ENCODE measurements at places on chromosomes 3 and 15. TPM values are rescaled to one million over a fixed set of nuclear protein-coding genes. Genes with fewer than 3 reads are reported as not detected.

Gene EFHB
- 0.50 TPM for total RNA-seq

DNA sequence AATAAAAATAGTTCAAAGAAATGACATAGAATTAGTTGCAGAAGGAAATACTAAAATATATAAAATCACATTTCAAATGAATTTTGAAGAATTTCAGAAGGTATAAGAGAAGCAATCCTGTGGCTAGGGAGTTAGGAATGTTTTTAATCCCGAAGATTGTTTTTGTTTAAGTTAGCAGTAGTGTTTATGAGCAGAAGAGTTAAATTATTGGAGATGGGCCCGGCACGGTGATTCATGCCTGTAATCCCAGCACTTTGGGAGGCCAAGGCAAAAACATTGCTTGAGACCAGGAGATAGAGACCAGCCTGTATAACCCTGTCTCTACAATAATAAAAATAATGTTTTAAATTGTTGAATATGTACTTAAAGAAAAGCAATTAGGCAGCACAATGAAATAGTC is 432.5 kb downstream of the MFSD1 start:
- no peak for DNase-seq

DNA sequence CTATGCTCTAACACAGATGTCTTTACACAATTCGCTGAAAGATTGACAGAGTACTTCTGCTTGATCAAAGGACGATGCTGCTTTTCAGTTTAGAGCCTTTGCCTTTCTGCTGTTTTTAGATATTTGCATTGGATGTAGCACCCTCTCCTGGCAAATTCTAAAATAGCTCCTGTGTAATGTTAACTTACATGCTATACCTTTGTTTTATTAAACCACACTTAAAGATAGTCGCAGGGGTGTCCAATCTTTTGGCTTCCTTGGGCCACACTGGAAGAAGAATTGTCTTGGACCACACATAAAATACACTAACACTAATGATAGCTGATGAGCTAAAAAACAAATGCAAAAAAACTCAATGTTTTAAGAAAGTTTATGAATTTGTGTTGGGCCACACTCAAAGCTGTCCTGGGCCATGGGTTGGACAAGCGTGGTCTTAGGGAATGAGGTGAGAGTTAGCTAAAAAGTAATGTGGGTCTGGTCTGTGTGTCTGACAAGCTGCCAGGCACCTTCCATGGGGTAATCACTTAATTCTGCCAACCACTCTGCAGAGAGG is 62.9 kb downstream of the ATG7 start:
- DNase-seq, result no peak

Gene ETV5
- total RNA-seq, result 11.5 TPM

DNA sequence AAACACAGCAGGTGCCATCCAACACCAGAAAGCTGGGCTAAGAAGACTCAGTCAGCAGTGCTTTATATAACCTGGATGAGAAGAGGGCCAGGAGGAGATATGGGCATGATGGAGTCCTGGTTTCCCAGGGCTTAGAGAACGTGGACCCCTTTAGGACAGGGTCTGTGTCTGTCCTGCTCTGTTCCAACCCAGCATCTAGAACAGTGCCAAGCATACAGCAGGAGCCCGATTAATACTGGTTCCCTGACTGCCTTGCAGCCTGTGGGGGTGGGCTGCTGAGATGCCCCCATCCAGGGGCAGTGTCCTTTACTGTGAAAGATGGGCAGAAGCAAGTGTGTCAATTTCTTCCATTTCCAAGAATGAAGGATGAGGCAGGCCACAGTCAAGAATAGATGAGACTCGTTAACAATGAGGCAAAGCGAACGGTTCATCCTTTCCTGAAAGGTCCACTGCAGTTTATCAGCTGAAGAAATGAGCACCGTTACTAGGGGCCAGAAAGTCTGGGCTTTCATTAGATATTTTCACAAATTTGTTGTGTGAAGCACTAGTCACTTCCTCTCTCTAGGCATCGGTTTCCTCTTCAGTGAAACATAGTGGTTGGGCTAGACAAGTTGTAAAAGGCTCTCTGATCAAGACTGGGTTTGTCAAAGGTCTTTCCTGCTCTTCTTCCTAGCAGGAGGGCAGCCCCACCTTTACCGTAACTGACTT is 72.0 kb upstream of the HERC1 start:
- no peak for DNase-seq

Gene GPR27
- total RNA-seq, result 4.3 TPM

DNA sequence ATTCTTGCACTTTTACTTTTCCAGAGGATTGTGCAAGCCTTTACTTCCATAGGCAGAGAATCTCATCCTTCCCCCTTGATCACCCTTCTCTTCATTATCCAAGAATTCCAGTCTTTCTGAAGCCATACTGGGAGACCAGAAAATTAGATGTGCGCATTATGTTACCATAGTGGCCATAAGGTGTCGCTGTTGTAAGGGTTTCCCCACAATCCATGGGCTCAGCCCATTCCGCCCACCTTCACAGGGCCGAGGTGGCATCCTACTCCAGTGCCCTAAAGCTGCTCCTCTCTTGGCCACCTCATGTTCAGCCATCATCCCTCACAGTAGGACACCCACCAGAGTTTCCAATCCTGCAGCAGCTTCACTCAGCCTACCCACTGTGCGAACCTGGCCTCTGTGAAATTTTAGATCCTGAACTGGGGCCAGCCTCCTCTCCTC is 35.0 kb downstream of the CTSH start:
- no peak for DNase-seq

- no peak for DNase-seq
These were observed 121.1 kb downstream of the GSK3B start for GRCh38 chr3:119973018-119973646.

Gene IGSF10
- 2.5 TPM for total RNA-seq

DNA sequence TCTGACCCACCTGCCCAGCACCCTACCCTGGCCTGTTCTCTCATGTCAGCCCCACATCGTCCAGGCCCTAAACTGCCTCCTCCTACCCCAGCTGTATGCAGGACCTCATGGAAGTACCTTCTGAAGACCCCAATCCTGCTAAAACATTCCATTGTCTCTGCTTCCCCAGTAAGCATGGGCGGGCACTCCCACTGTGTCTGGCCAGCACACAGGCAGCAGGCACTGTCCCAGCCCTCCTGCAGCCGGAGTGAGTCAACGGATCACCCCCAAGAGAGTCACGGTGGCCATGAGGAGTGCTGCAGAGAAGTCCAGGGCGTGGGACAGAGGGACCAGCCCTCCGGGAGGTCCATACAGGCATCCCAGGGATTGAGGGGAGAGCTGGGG is 36.4 kb upstream of the SLCO2A1 start:
- peak; percentile 72 for DNase-seq

DNA sequence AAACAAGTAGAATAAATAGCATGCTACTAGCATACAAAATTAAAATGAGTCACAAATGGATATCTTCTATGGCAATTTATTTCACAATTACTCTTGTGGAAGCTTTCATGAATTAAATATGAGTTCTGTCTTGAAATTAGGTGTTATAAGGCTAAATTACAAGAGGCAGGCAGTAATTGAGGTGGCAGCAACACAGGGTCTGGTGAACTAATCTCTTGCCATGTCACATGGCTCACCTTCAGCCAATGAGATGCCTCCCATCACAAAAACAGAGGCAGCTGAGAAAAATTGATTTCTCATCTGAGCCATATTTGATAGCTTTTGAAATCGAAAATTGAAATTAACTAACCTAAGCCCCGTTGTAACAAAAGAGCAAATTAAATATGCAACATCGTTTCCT is 268.8 kb downstream of the NR2F2 start:
- no peak for DNase-seq

DNA sequence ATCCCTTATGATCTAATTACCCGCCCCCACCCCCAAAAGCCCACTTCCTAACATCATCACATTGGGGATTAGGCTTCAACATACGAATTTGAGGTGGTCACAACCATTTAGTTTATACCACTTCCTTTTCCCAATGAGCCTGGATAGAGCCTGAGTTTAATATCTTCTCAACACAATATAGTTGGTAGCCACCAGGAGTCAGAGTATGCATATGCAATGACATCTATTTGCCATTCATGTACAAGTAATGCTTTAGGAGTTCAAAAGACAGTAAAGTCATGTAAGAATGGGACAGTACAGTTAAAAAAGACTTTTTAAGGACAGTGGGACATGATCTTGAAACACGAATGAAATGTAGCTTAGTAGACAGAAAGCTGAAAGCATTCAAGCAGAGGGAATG is 172.4 kb downstream of the DCLK3 start:
- no peak for DNase-seq

GRCh38 chr3:126983276-126983652 is 349 bp downstream of the PLXNA1 start:
- no peak for DNase-seq

DNA sequence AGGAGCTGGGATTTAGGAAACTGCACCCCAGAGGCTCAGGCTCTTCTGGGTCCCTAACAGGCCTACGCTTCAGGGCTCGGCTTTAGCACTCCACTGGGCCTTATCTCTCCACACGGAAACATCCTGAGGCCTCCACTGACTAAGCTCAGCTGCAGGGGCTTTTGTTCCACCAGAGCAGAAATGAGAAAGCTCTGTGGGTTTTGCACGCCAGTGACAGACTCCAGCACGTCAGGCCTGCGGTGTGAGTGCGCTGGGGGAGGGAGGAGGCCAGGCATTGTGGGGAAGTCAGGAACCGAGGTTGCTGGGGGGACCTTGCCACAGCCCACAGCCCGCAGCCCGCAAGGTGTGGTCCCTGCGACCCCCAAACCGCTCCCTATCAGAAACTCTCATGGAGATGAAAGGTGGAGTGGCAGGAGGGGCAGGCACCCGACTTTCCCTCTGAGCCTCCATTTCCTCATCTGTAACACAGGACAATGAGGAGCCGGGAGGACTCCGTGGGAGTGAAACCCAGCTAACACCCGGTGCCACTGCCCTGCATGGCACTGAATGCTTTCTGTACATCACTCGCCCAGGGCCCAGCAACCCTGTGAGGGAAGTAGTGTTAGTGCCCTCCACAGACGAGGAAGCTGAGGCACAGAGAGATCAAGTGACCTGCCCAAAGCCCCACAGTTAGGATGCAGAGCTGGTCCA is 106.5 kb downstream of the TPRA1 start:
- DNase-seq, result no peak

Gene UBP1
- 78.3 TPM for total RNA-seq

DNA sequence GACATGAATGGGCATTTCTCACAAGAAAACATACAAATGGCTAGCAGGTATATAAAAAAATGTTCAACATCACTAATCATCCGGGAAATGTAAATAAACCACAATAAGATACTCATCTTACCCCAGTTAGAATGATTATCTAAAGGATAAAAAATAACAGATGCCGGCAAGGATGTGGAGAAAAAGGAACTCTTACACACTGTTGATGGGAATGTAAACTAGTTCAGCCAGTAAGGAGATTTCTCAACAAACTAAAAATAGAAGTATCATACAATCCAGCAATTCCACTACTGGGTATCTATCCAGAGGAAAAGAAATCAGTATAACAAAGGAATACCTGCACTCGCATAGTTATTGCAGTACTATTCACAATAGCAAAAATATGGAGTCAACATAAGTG is 124.2 kb downstream of the SATB1 start:
- DNase-seq, result no peak

Gene ACTC1
- 4.7 TPM for total RNA-seq

- no peak for DNase-seq
These were observed 128.2 kb upstream of the HES1 start for GRCh38 chr3:194007592-194008337.

- no peak for DNase-seq
These were observed 2.3 kb downstream of the ITPKA start for GRCh38 chr15:41495736-41496599.

DNA sequence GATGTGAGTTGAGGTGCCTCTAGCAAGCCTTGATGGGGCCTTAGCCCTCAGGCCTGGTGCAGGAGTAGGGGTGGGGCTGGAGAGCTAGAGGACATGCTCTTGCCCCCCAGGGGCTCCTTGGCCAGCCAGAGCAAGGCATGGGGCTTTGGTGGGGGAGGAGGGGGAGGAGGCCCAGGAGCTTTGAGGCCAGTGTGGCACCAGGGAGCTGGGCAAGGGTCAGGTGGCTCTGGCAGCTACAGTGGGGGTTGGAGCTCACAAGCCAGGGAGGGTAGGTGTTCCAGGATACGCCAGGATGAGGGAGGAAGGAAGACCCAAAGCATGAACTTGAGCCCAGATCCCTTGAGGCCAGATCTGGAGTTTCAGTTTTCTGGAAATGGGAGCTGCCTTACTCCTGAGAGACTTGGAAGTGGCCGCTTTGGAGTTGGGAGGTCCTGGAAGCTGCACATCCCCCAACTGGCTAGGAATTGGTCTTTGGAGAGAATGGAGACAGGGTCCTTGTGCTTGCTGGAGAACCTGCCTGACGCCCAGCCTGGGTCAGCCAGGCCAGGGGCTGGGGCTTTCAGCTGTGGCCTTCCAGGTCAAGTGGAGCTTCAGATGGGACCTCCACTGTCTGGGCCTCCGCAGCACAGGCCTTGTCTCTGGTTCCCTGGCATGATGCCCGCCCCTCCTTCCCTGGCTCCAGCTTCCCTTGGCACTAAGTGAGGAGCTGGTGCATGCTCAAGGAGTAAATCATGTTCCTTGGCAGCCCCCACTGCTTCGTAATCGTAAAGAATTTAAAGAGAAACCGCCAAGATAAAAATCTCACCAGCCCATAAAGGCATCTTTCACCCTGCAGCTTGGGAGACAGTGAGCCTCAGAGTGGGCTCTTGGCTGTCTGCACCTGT is 8.7 kb downstream of the SEMA3F start:
- DNase-seq, result no peak

- no peak for DNase-seq
These were observed 159.1 kb upstream of the CTDSPL start for GRCh38 chr3:37702478-37703154.

GRCh38 chr3:187063286-187064121 is 75.8 kb downstream of the RPL39L start:
- peak; percentile 60 for DNase-seq

DNA sequence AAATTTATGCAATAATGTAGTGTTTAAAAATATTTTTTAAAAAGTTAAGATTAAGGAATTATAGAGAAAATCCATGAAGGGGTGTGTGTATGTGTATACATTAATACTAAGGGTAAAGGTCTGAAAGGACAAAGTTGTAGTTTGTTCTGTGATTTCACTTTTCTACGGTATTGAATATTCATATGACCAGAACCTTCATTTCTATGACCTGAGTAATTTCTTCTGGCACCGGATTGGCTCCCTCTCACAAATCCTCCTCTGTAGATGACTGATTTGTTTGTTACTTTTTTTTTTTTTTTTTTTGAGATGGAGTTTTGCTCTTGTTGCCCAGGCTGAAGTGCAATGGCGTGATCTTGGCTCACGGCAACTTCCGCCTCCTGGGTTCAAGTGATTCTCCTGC is 20.9 kb downstream of the GMPS start:
- DNase-seq, result no peak

DNA sequence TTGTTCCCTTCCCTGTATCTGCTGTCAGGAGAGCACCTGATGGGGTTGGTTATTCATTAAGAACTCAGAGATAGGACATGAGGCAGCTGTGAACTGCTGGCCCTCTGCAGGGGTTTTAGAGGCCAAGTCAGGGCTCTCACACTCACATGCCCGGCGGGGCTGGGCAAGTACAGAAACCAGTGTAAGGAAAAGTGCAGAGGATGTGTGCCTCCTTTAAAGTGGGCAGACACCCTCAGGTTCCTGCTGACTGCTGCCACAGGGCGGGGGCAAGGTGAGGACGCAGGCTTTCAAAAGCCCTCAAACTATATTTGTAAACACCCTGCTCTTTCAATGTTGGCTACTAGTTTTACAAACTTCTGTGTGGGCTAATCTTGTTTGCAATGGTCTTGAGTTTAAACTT is 22.4 kb downstream of the CXCR6 start:
- no peak for DNase-seq

All from esophagus muscularis mucosa (tissue), 4 donors.